ENCODE measurements at places on chromosomes 16 and 17.

DNA sequence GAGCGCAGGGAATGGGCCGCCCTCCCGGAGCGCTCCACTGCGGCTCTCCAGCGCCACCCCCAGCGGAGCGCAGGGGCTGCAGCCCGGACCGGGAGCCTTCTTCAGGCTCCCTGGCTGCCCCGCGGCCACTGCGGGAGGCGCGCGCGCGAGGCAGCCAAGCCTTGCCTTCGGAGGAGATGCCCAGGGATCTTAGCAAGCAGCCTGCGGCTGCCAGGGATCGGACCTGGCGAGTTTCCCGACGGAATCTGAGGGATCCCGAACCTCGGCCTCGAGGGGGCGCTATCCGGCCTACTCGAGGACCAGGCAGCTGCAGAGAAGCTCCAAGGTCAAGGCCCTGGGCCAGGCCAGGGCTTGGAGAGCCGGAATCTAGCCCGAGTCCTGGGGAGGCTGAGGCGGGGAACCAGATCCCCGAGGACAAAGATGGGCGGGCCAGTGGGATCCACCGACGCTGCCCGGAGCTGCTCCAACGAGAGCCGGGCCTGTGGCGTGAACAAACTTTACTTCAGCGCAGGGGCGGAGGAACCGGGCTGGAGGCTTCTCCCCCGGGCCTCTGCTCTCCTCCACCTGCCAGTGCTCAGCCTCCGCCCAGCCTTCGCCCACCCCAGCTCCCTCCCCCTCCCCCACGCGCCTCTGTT lies at the start of gene IRX6:
TSS of gene IRX6 (plus strand) at position 567 of the 635 bp plus-strand sequence. CDS start 889 bp downstream, outside the sequence.
- peak; percentile 76 for DNase-seq

DNA sequence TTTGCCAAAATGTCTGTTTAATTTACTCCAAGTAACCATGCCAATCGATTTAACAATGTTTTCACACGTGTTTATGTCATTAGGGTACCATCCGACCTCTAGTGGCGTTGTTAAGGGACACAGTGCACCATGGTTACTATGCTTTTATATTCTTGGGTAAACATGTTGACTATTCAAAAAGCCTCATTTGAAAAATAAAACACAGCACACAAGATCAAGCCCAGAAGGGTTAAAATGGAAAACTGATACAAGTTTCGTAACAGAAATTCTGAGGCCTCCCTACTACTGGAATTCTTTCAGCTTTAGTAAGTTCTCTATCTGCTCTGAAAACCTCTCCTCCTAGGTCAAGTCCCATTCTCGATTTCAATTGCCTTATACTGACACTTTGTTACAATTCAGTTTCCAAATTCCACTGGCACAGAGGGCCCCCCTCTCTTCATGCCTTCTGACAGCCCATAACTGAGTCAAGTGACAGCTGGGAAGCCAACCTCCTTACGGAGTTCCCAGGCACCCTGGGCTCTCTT lies 2.1 kb downstream of the CFAP20 start:
- no peak for DNase-seq

DNA sequence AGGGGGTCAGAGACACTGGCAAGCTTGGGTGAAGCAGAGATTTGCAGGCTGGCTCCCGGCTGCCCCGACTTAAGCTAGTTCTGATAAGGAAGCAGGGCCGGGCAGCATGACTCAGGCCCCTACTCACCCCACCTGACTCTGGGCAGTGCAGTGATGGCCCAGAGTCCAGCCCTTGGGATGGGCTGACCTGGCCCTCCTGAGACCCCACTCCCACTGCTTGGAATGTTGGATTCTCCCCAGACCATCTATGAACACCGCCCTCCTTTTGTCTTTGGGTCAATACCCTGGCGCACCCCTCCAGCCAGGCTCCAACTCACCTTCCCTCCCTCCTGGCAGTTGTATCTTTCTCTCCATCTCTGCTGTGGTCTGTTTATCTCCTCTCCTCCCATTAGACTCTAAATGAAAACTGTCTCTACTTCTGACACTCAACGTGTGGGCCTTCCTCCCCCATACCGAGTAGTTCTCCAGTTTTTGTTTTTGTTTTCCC lies 21.0 kb downstream of the LGALS3BP start:
- DNase-seq, result no peak

- no peak for DNase-seq
These were observed 27.3 kb upstream of the NAT9 start for GRCh38 chr17:74803388-74803930.

GRCh38 chr16:84663433-84664101 lies 15.3 kb downstream of the KLHL36 start:
- no peak for DNase-seq

DNA sequence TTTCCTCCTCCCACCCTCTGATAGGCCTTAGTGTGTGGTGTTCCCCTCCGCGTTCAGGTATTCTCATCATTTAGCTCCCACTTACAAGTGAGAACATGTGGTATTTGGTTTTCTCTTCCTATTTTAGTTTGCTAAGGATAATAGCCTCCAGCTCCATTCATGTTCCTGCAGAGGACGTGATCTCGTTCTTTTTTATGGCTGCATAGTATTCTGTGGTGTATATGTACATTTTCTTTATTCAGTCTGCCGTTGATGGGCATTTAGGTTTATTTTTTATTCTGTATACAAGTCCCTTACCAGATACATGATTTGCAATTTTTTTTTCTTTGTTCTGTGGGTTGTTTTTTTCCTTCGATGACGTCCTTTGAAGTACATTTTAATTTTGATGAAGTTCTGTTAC lies 18.8 kb upstream of the CDK5R1 start:
- DNase-seq, result no peak

DNA sequence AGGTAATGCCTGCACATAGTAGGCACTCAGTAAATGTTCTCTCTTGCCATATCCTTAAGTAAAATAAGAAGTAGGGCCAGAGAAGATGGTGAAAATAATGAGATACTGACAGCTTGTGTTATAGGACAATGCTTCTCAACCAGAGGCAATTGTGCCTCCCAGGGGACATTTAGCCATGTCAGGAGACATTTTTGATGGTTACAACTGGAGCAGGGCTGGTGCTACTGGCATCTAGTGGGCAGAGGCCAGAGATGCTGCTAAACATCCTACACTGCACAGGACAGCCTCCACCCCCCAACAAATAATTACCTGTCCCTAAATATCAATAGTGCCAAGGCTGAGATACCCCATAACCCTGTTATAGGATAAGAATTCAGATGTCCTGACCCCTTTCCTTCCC lies 1.7 kb downstream of the RAD51D start:
- DNase-seq, result no peak

- DNase-seq, result no peak
These were observed 45.6 kb upstream of the BAHCC1 start for GRCh38 chr17:81349397-81350319.

DNA sequence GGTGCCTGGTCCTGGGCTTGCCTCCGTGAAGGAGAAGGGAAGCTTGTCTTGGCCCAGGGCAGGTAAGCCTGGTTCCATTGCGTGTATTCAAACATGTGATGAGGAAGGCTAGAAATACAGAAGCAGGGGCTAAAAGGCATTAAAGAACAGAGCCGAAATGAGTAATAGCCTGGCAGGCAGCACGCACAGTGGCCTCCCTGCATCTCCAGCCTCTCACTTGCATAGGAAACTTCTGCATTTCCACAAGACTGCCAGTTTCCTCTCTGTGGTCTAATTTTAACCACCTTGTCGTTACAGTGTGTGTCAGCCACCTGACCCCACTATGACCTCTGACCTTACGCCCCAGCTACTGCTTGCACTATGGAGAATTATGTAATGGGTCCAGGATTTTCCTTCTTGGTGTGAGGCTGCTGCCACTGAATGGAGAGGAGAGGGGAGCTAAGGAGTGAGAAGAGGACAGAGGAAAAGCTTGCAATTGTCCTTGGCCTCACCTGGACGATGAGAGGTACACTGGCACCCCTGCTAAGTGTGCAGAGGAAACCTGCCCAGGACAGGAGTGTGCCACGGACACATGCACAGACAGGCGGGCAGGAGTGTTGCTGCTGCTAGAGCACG lies 32.8 kb downstream of the HIC1 start:
- DNase-seq, result no peak

DNA sequence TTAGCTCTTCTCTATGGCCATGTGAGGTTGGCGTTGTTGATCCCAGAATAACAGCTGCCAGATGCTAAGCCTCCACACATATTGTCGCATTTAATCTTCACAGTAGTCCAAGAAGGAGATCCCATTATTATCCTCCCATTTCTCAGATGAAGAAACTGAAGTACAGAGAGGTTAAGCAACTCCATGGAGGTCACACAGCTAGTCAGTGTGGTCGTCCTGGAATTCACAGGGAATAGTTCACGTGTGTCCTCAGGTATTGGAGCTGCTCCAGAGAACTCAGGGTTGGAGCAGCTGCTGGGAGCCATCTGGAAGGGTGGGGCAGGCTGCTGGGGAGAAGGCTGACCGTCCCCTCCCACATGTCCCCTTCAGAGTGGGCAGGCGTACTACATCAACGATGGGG lies 19.5 kb downstream of the SDR42E2 start:
- no peak for DNase-seq

GRCh38 chr17:79255926-79256585 lies 181.4 kb downstream of the ENGASE start:
- DNase-seq, result no peak

DNA sequence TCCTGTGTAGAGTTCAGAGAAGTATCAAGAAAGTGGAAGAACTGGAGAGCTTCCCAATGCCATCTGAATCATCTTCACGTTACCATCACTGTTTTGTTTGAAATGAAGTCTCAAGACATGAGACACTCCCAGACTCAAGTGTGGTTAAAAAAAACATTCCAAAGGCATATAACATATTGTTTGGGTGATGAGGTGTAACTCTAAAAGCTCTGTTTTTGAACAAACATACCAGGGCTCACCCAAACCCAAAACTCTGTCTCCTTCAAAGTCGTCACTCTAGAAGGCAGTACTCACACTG lies 6.3 kb upstream of the ZCCHC14 start:
- no peak for DNase-seq

- no peak for DNase-seq
These were observed 253.9 kb upstream of the CACNG5 start for GRCh38 chr17:66580956-66581391.

DNA sequence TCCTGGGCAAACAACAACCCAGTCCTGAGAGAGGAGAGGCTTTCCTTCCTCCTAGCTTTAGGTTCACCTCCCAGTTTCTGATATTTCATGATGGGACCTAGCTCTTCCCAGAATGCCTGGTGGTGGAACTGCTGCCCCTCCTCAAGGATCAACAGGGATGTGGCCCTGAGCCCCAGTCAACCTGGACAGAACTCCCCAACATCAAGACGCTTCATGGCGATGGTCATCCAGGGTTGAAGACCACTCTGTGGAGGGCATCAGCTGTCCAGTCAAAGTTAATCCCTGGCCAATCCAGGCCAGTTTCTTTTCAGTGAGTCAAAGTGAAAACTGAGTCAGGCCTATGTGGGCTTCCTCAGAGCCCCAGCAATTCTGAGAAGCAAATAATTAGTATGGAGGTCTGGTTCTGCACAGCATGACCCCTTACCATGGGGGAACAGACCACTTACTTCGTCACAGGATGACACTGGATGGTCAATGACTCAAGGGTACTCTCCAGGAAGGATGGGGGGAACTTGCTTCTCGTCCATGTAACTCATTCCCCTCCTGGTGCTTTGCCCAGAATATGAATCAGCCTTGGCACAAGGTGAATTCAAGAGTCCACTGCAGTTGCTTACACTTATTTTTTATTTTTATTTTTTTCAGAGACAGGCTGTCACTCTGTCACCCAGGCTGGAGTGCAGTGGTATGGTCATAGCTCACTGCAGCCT lies 14.7 kb upstream of the XYLT2 start:
- DNase-seq, result no peak

- no peak for DNase-seq
These were observed 313.6 kb downstream of the GRIN2A start for GRCh38 chr16:9868606-9869149.

- no peak for DNase-seq
These were observed 184.4 kb downstream of the AATF start for GRCh38 chr17:37133136-37133535.

GRCh38 chr17:61400066-61400716 lies 548 bp downstream of the TBX2 start:
- peak; percentile 58 for DNase-seq

DNA sequence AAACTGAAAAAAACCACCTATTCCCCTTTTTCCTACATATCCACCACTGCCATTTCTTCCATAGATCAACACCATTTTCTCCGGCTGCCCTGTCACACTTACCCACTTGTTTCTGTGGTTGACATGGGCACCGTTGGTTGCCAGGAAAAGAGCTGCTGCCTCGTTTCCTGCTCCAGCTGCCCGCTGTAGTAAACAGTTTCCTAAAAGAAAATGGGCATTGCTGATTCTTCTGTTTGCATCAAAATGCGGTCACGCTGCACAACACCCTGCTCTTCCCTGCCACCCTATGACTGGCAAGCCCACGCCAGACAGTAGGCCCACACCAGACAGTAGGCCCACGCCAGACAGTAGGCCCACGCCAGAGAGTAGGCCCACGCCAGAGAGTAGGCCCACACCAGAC lies 46.3 kb downstream of the CYB5D2 start:
- no peak for DNase-seq

GRCh38 chr16:86774931-86775330 lies 196.6 kb downstream of the FOXL1 start:
- no peak for DNase-seq

DNA sequence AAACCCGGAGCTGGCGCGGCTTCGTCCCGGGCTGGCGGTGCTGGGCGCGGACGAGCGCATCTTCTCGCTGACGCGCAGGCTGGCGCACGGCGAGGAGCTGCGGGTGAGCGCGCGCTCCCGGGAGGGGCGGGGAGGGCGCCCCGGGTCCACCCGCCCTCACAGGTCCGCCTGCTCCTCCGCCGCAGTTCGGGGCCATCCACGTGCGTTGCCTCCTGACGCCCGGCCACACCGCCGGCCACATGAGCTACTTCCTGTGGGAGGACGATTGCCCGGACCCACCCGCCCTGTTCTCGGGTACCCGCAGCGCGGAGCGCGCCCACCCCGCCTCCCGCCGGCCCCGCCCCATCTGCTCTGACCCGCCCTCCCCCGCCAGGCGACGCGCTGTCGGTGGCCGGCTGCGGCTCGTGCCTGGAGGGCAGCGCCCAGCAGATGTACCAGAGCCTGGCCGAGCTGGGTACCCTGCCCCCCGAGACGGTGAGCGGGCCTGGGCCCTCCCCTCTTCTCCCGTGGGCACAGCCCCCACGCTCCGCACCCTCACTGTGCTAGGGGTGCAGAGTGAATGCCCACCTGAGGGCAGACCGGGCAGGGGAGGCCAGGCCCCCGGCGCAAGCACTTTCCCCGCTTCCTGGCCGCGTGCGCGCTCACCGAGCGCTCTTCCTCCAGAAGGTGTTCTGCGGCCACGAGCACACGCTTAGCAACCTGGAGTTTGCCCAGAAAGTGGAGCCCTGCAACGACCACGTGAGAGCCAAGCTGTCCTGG lies 1.4 kb downstream of the HAGHL start:
- DNase-seq, result peak; percentile 69

DNA sequence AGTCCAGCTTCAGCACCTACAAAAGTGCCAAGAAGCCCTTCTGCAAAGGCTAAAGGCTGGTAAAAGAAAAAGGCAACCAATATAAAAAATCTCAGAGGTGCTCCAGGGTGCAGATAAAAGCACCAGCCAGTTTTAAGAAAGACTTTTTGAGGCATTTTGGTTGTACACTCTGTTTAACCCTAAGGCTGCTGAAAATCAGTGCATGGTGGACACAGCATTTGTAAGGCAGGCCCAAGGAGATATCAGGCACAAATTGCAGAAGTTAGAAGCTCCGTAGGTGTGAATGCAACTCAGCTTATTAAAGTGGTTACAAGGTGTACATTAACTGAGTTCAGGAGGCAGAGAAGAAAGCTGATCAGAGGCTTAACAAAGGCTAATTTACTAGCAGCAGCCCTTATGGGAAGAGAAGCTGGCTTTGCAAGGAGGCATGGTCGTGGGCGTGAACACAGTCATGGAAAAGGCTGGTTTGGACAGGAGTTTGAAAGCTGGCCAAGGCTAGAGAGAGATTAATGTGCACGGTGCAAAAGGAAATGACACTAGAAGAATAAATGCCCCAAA lies 21.1 kb downstream of the ACSM1 start:
- no peak for DNase-seq
